ENCODE measurements at places on chromosomes 5 and 9. TPM values are rescaled to one million over a fixed set of nuclear protein-coding genes. Genes with fewer than 3 reads are reported as not detected.

GRCh38 chr5:92779536-92779935, 801.5 kb downstream of the NR2F1-AS1 start:
- no peaks in the 10 kb centered on the region for H3K36me3 ChIP-seq
- no peak overlapping the region for H3K4me3 ChIP-seq
- no peak overlapping the region for H3K27ac ChIP-seq
- no peaks in the 10 kb centered on the region for H3K4me1 ChIP-seq

- no peak overlapping the region for H3K27ac ChIP-seq
- no peak overlapping the region for H3K4me3 ChIP-seq
- H3K36me3 ChIP-seq, result no peaks in the 10 kb centered on the region
Observed at GRCh38 chr5:101531026-101531425, 627.9 kb upstream of the ST8SIA4 start.

DNA sequence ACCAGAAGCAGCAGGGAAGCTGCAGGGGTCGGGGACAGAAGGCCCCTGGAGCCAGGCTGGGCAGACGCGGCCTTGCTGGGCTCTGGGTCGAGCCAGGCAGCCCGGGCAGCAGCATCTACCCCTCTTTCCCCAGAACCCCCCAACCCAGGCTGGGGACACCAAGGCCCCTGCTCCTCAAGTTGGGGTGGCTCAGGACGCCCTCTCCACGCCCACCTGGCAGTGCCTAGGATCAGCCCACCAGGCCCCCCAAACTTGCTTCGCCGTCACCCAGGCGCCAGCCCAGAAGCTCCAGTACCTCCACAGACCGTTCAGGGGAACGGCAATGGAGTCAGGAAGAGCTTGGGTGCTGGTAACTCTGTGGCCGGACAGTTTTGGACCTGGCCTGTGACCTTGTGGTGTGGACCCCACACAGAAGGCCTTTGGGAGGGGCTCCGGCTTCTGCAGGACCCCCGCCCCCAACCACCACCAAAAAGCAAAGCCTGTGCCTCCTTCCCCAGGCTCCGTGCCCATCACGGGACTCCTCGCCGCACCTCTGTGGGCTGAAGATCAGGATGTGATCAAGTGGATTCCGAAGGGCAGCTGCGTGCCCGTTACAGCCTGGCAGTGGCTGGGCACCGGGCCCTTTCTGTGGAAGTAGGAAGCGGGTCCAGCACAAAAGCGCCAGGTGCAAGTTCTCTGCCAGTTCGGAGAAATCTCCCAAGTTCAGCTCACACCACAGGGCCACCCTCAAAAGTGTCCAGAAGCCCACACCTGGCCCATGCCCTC, 2.1 kb downstream of the SLC12A7 start:
- H3K27me3 ChIP-seq, result no peaks in the 10 kb centered on the region
- peak overlapping the region; percentile 62 for H3K4me3 ChIP-seq
- peaks cover 30% of the 10 kb centered on the region for H3K4me1 ChIP-seq
- peak overlapping the region; percentile 93 for H3K27ac ChIP-seq
- no peaks in the 10 kb centered on the region for H3K36me3 ChIP-seq

The SPINK7 gene
- not detected for total RNA-seq

DNA sequence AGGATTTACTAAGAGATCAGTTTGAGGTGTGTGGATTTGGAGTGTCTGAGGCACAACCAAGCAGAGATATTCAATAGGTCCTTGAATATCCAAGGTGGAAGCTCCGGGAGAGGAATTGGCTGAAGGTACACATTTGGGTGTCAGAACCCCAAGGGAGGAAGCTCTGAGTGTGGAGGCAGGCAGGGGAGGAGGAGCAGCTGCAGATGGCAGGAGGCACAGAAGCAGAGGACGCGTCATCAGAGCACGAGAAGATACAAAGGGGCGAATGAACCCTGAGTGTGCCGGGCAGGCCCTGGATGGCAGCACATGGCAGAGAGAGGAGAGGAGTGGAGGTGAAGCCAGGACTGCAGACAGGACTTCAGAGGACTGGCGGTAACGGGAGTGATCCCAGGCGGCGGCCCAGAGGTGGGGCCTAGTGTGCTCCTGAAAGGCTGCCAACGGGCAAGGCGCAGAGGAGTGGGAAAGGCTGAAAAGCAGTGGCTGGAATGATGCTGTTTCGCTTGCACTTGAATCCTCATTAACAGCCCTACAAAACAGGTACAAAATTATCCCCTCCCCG, 179.8 kb downstream of the FANCC start:
- no peaks in the 10 kb centered on the region for H3K36me3 ChIP-seq
- DNase-seq, result no peak
- H3K27ac ChIP-seq, result peak overlapping the region; percentile 65
- H3K27me3 ChIP-seq, result no peaks in the 10 kb centered on the region
- no peak overlapping the region for H3K4me3 ChIP-seq

GRCh38 chr9:71796100-71796767, 27.9 kb upstream of the CEMIP2 start:
- H3K27me3 ChIP-seq, result no peaks in the 10 kb centered on the region
- DNase-seq, result no peak
- H3K36me3 ChIP-seq, result no peaks in the 10 kb centered on the region
- H3K27ac ChIP-seq, result no peak overlapping the region
- peaks cover 5% of the 10 kb centered on the region for H3K4me1 ChIP-seq

DNA sequence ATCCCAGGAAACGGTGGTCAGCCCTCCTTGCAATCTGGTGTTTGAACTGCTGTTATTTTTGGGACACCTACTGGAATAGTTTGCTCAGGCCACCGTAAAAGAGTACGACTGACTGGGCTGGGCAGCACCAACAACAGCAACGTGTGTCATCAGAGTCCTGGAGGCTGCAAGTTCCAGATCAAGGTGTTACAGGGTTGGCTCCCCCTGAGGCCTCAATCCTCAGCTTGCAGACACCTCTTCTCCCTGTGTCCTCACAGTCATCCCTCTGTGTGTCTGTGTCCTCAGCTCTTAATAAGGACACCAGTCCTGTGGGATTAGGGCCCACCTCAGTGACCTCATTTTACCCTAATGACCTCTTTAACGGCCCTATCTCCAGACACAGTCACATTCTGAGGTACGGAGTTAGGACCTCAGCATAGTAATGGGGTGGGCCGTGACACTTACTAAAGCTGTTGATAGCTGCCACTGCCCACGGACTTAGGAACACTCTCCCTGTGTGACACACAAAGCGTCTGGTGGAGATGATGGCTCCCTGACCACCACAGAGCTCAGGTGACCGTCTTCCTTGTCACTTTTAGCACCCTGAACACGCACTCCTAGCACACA, 16.8 kb downstream of the GLT6D1 start:
- no peaks in the 10 kb centered on the region for H3K4me1 ChIP-seq
- no peak for DNase-seq
- H3K36me3 ChIP-seq, result no peaks in the 10 kb centered on the region
- H3K27me3 ChIP-seq, result no peaks in the 10 kb centered on the region
- H3K4me3 ChIP-seq, result no peak overlapping the region

- H3K27me3 ChIP-seq, result peaks cover 14% of the 10 kb centered on the region
- DNase-seq, result no peak
- H3K4me3 ChIP-seq, result no peak overlapping the region
- no peaks in the 10 kb centered on the region for H3K4me1 ChIP-seq
- H3K27ac ChIP-seq, result no peak overlapping the region
Observed at GRCh38 chr9:84860249-84861115, 191.0 kb downstream of the NTRK2 start.

- no peak overlapping the region for H3K27ac ChIP-seq
- no peaks in the 10 kb centered on the region for H3K36me3 ChIP-seq
- peaks cover 3% of the 10 kb centered on the region for H3K4me1 ChIP-seq
- DNase-seq, result no peak
Observed at GRCh38 chr9:22342491-22343217, 104.0 kb upstream of the DMRTA1 start.

- no peaks in the 10 kb centered on the region for H3K36me3 ChIP-seq
- no peaks in the 10 kb centered on the region for H3K27me3 ChIP-seq
- H3K4me1 ChIP-seq, result no peaks in the 10 kb centered on the region
- H3K4me3 ChIP-seq, result no peak overlapping the region
- no peak overlapping the region for H3K27ac ChIP-seq
Observed at GRCh38 chr9:115439641-115440040, 321.7 kb upstream of the TNC start.

DNA sequence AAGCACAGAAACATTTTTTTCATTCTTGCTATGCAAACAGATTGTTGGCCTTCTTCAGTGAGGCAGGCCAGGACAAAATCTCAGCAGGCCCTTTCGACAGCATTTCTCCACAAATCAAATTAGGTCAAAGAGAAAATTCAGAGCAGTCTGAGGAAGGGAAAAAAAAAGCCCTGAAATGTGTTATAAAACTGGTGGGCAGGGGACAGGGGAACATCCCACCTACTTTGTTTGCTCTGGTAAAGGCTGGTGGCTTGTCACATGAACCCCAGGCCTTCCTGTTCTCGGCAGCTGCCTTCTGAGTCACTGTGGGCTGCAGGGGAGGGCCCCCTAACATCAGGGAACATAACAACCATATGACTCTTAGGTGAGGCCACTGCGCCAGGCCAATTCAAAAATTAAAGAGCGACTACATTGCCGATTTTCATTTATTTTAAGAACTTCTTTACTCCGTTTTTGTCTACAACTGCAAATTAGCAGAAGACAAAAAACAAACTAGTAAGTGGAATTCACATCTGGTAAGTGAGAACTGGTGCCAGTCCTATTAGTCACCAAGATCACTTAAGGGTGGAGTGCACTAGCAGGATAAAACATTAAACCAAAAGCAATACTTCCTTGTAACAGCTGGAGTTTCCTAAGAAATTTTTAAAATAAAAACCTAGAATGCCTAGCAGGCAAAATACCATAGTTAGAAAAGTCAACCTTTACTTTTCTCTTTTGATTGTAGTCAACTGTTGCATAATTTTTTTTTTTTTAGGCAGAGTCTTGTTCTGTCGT, 46.2 kb upstream of the DENND4C start:
- H3K27me3 ChIP-seq, result no peaks in the 10 kb centered on the region
- H3K4me1 ChIP-seq, result peaks cover 5% of the 10 kb centered on the region
- DNase-seq, result no peak

The PDE6A gene
- not detected for total RNA-seq

DNA sequence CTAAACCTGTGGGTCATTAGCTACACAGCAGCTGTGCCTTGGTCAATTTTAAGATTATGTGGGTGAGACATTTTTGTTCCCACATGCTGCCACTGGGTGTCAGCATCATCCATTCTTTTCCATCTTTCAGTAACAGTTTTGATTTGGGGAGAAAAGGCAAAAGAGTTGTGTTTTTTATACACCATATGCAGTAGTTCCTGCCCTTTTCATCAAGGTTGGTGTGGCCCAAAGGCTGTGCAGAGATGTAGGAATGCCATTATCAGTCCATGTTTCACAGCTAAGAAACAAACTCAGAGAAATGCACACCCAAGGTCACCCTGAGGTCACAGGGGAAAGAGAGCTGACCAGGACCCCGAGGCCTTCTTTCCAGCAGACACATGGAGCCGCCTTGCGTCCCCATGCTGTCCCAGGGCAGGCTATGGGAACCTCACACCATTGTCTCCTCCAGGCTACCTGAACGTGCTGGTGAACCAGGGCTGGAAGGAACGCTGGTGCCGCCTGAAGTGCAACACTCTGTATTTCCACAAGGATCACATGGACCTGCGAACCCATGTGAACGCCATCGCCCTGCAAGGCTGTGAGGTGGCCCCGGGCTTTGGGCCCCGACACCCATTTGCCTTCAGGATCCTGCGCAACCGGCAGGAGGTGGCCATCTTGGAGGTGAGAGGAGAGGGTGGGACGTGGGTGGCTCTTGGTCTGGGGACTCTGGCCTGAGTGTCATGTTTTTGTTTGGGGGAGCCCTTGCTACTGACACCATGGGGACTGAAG, 27.8 kb upstream of the GRPEL2 start:
- no peaks in the 10 kb centered on the region for H3K27me3 ChIP-seq
- no peak overlapping the region for H3K27ac ChIP-seq
- H3K4me1 ChIP-seq, result no peaks in the 10 kb centered on the region
- no peaks in the 10 kb centered on the region for H3K36me3 ChIP-seq

- no peak overlapping the region for H3K27ac ChIP-seq
- no peak overlapping the region for H3K4me3 ChIP-seq
- no peak for DNase-seq
Observed at GRCh38 chr5:90293931-90294330, 115.6 kb downstream of the CETN3 start.

DNA sequence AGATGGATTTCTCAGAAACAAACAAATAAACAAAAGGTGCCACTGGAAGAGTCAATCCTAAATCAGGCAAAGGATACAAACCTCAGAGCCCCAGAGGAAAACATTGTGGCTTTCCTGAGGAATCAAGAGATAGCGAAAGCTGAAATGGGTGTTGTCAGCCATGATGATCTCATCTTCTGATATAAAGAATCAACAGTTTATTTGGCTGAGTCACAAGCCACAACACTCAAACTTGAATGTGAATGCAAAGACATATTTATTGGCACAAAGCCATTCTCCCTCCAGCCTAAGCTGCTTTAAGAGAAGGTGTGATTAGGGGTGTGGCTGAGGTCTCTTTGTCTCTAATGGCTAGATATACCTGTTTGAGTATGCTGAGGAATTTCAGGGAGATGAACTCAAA, 73.3 kb upstream of the NREP start:
- no peaks in the 10 kb centered on the region for H3K4me1 ChIP-seq
- no peak overlapping the region for H3K27ac ChIP-seq
- no peaks in the 10 kb centered on the region for H3K36me3 ChIP-seq
- no peaks in the 10 kb centered on the region for H3K27me3 ChIP-seq
- no peak for DNase-seq

The SPINK6 gene
- not detected for total RNA-seq

All from liver (tissue), 10 donors.